Neural progenitor cell (in vitro differentiated cells): ENCODE measurements at places on chromosomes 3 and 15. TPM values are rescaled to one million over a fixed set of nuclear protein-coding genes. Genes with fewer than 3 reads are reported as not detected.

DNA sequence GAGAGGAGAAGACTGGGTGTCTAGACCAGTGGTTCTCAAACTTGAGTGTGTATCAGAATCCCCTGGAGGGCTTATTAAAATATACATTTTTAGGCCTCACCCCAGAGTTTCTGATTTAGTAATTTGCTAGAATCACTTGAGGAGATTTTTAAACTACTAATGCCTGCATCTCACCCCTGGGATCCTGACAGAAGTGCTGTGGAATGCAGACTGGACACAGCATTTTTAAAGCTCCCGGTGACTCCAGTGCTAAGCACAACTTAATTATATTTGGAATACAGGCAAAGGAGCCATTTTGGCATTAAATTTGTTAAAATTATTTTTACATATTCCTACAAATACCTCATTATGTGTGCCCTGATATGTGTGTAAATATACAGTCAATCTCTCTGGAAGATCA is 26.7 kb upstream of the COL6A6 start:
- no peak for DNase-seq

DNA sequence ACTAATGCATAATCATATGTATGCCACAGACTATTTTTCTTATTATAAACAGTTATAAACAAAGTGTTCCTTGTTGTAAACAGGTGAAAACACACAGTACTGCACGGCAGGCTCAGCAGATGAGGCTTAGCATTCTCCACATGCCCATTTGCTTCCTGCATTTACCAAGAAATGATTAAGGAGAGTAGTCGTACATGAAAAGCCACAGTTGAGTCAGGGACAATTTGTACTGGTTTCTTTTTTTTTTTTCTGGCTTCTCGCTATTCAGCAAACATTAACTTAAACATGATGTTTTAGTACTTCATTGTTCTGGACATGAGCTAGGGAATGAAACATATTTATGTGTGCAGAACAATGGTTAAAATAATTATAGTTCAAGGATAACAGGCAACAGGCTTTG is 63.4 kb downstream of the GHSR start:
- no peak for DNase-seq

PLA2G4F gene
- not detected in 2 replicates for total RNA-seq

DNA sequence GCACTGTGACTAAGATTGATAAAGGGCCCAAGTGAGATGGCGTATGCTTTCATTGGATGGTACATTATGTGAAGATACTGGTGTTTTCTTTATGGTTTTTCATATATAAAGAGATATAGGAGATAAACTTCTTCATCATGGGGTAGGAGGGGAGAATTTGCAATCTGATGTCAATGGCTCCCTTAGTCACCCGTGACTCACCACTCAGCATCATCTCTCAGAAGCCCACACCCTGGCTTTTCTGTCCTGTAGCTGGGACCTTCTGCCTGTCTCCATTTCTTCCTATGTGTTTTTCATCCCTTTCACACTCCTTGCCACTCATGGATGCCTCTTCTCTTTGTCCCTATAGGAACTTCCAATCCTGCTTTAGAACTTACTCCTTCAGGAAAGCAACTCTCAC is 114.3 kb upstream of the SEMA6D start:
- DNase-seq: no peak

- DNase-seq: no peak
Measured at GRCh38 chr3:138461246-138461645, 26.8 kb downstream of the ESYT3 start.

HRG gene
- total RNA-seq: not detected in 2 replicates

- no peak for DNase-seq
Measured at GRCh38 chr3:171231361-171231760, 204.8 kb upstream of the SLC2A2 start.

DNA sequence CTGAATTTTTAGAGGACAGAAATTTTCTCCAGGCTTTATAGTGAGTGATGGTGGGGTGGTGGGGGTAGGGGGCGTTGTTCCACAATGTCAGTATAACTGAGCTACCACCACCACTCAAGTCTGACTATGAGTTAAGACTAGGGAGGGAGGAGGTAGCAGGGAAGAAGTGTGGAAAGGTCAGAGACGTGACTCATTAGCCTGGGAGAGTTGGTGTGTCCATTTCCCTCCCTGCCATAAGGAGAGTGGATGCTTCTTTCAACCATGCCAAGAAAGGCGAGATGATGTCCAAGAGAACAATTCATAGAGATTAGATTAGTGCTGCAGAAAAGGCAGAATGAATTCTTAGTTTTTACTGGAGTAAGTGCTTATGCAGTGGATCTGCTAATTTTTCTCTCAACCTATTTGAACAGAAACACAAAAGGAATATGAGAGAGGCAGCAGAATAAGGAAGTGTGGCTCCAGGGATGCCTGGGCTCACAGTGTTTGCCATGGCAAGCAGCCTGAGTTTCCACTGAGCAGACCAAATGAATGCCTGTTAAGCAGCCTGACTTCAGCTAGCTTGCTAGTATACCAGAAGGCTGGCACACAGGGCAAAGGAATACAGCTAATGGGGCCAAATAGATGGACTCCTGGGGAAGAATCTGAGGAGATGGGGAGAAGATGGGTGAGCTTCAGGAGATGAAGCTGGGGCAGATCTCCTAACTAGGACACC is 708.9 kb downstream of the NTRK3 start:
- no peak for DNase-seq

PARP3 gene
- 2.0 and 3.9 TPM in 2 replicates for total RNA-seq

SLC4A7 gene
- total RNA-seq: 82.1 and 114 TPM in 2 replicates

- peak; percentile 36 for DNase-seq
Measured at GRCh38 chr3:190017521-190018288, 103.0 kb downstream of the P3H2 start.

GRCh38 chr15:48145923-48146322 is 25.1 kb downstream of the SLC24A5 start:
- DNase-seq: no peak

GRCh38 chr15:58286523-58286922 is 145.3 kb upstream of the LIPC start:
- no peak for DNase-seq

PRR20G gene
- not detected in 2 replicates for total RNA-seq
